ENCODE measurements at places on chromosomes 3 and 15.

GRCh38 chr15:101368861-101369642 lies 74.0 kb upstream of the SNRPA1 start:
- DNase-seq: no peak

- no peak for DNase-seq
Observed at GRCh38 chr15:67521783-67522568, 1.0 kb downstream of the C15orf61 start.

DNA sequence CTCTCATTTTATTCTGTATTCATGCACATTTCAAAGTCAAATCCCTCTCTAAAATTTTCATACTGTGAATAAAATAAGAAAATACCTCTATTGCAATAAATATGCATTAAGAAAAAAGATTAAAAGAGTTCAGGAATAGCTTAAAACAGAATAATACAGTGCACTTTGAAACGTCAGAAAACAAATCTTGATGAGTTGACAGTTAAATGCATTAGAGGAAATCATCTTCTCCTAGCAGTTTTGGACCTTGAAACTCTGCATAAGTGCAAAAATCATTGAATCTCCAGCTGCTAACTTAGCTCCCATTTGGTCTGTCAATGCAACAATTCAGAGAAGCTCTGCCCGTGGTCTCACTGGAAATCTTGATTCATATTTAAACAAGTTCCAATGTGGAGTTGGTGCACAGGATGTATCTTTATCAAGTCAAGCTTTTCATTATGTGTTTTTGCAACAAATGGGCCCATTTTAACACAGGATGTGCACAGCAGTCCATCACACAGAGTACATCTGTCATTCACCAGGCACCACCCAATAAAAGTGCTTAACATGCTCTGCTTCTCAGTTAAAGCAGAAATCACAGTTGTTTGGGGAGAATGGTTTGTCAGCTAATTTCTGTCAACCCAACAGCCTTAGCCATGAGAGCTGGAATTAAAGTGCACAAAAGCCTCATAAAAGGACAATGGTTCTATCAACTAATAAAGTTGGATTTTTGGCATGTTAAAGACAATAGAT lies 98.8 kb upstream of the ARRDC4 start:
- DNase-seq: no peak

GRCh38 chr15:70382009-70382749 lies 284.5 kb upstream of the TLE3 start:
- no peak for DNase-seq

- DNase-seq: no peak
Observed at GRCh38 chr3:70201975-70202374, 110.5 kb downstream of the MDFIC2 start.

- DNase-seq: no peak
Observed at GRCh38 chr3:33855884-33856546, 57.6 kb downstream of the PDCD6IP start.

GRCh38 chr3:195182470-195182795 lies 88.5 kb downstream of the XXYLT1 start:
- no peak for DNase-seq

GRCh38 chr15:61169904-61170695 lies 59.0 kb downstream of the RORA start:
- no peak for DNase-seq

DNA sequence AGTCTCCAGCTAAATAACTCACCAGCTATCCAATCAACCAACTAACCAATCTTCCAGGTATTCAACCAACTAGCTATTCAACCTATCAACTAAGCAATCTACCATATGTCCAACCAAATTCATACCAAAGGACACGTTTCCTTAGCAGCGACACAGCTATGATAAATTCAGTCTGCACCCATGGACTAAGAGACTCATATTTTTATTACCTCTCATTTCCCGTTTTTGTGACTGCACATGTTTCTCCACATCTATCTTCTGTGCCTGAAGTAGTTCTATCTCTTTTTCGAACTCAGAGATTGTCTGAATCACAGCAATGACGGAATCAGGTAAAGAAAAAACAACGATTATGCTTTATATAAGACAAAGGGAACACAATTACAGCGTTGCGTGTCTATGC lies 34.0 kb upstream of the GNB5 start:
- no peak for DNase-seq

GRCh38 chr3:135965506-135966270 lies at the start of gene PPP2R3A:
Gene PPP2R3A, plus strand, starts transcription at chr3:135965728. Its CDS starts 35,771 bp downstream, at chr3:136001499.
- DNase-seq: peak; percentile 63

- DNase-seq: no peak
Observed at GRCh38 chr3:60391292-60391691, 860.0 kb downstream of the FHIT start.
